ENCODE measurements at places on chromosomes 3 and 15.

DNA sequence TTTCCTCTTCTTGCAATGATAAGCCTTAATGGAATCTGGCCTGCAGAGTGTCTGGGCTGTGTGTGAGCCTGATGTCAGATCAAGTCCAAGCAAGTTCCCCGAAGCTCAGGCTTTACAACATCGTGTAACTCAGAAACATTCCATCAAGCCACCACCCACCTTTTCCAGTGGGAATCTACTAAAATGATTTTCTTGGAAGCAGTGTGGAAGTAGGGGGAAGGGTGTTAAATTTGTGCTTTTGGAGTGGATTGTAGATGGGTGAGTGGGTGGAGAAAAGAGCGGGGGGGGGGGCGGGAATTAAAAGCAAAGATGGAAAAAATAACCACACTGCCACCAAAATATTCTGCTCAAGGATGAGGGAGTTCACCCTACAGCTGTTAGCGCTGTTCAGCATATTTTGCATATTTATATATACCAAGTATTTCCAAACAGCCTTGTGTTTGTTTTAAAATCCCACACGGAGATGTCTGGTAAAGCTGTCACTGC, 53.6 kb downstream of the VGLL3 start:
- DNase-seq: no peak

GRCh38 chr3:140748903-140749302, 71.0 kb downstream of the TRIM42 start:
- DNase-seq: no peak

DNA sequence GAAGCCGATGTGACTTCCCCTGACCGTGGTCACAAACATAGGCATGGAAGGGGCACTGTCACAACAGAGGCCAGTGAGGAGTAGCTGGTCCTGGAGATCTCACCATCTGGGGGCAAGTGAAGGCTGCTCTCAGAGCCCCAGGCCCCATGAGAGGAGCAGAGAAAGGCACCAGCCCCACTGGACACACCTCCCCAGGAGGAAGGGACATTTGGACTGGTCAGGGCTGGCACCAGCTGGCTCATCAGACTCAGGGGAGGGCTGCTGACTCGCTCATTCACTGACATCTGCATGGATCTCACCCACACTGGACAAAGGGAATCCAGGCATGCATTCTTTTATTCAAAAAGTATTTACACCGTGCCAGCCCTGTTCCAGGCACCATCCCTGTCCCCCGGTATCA, 26.8 kb downstream of the ESYT3 start:
- DNase-seq: no peak

GRCh38 chr15:53829471-53829870, 70.0 kb upstream of the WDR72 start:
- no peak for DNase-seq

GRCh38 chr15:76011627-76012551, at the start of gene NRG4:
TSS of gene NRG4 (minus strand) at chr15:76012424. CDS start at chr15:76011230, 1,194 bp downstream.
- DNase-seq: peak; percentile 22

GRCh38 chr3:40695848-40696247, 171.1 kb downstream of the ZNF621 start:
- DNase-seq: no peak

- DNase-seq: no peak
Measured at GRCh38 chr3:172836390-172836997, 86.0 kb downstream of the ECT2 start.

DNA sequence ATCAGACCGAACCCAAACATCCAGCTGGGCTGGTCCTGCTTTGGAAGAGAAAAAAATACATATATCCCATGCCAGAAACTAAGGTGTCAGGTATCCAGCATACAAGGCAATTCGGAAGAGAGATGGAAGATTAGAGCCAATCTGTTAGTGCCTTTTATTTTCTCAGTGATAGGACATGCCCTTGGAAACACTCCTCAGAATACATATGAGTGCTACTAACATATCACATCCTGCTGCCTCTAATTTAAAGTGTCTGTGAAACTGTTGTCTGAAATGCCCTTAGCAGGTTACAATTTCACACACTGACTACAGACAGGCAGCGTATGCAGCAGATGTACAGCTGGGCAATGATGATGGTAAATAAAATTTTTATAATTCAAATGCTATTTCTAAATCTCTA, 78.9 kb downstream of the RBPMS2 start:
- DNase-seq: no peak
